ENCODE measurements at places on chromosomes 7 and 10.

DNA sequence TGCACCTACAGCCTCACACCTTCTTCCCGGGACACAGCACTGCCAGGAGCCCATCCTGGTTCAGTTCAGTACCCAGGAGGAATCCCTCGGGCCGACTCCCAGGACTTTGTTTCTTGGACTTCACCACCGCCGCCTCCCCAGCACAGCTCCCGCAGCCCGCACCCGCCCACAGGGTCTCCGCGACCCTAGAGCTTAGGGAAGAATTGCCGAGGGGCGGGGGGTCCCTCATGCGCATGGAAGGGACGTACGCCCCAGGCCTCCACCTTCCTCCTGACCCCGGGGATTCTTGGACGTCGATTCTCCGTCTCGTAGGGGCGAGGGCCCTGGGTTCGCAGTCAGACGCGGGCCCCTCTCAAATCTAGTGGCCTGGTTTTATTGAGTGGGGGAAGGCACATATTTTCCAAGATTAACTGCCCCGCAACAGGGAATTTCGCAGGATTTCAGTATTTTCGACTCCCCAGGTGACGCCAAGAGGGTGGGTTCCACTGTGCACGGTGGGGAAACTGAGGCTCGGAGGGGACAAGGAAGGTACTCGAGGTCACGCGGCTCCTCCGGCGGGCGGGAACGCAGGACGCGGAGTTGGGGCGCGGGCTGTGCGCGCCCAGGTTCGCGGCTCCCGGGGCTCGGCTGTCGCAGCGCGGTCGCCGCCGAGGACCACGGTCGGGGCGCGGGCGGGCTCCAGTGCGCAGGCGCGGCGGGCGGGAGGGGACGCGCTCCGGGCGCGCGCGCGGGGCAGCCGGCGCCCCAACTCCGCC lies at the start of gene ADCY1:
TSS of gene ADCY1 (plus strand) at position 708 of the 755 bp plus-strand sequence. CDS start 176 bp downstream, outside the sequence.
- DNase-seq: peak; percentile 97

DNA sequence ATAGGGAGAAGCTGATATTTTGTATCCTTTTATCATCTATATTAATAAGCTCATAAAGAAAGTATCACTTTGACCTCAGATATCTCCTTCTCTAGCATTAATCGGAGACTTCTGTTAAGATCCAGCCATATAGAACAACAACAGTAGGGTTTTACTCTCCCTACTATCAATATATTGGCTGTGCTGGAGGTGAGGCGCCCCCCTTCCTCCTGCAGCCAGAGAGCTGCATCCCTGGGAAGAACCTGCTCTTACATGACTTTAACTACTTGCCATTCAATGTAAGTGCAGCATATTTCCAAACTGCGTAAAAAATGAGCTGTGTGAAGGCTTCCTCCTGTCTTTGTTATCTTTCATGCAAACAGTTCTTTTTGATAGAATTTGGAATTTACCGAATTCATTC lies 247.8 kb downstream of the SDK1 start:
- DNase-seq: peak; percentile 49

GRCh38 chr10:109202111-109202510 lies 721.2 kb downstream of the XPNPEP1 start:
- no peak for DNase-seq

DNA sequence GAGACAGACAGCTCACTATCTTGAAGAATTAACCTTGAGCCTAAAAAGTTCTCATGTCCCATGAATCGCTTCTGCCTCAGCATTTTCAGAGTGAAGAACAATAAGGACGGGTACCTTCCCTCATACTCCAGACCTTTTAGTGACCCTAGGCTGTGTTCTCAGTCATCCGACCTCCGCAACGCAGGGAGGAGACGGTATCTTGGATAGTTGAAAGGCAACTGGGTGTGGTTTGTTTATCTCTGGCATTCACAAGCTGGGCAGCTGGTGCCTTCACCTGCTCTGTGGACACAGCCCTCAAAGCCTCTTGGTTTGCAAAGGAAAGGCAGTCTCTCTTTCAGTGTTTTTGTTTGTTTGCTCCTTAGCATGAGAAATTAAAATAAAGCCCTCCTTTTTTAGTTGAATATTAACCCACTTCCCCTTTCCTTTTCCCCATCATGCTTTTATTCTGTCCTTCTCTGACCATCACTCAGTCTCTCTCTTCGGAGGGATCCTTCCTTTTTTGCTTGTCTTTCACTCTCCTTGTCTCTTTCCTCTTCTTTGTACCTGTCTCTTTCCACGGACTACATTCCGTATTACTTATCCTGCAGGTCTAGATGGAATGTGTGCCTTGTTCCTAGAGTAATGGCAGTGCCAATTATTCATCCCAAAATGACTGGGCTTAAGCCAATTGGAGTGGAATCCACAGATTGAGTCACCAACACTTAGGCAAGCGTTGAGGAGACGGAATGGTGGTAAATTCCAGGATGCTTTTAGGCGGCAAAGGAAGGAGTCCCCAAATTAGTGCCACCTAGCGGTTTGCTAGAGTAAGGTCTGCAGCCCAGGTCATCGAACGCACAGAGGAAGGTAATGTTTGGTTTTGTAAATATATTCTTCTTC lies 45.8 kb downstream of the PRR15 start:
- peak; percentile 40 for DNase-seq

DNA sequence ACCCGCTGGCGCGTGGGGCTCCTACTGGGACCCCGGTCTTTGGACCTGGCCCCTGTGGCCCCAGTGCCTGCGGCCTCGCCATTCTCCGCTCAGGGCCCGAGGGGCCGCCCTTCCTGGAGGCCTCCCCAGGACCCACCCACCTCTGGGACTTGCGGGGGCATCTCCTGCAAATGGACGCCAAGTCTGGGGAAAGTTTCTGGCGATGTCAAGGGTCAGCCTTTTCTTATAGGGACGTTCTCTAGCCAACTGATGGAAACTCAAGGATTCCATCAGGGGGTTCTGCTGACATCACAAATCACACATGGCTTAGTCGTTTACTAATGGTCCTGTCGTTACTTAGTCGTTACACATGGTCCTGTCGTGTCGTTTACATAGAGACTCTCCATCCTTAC lies 57.7 kb upstream of the RHOBTB1 start:
- DNase-seq: no peak

- DNase-seq: no peak
Measured at GRCh38 chr7:139702811-139703486, 74.8 kb downstream of the HIPK2 start.

GRCh38 chr10:97278491-97278989 lies 13.9 kb downstream of the ARHGAP19 start:
- DNase-seq: peak; percentile 48

DNA sequence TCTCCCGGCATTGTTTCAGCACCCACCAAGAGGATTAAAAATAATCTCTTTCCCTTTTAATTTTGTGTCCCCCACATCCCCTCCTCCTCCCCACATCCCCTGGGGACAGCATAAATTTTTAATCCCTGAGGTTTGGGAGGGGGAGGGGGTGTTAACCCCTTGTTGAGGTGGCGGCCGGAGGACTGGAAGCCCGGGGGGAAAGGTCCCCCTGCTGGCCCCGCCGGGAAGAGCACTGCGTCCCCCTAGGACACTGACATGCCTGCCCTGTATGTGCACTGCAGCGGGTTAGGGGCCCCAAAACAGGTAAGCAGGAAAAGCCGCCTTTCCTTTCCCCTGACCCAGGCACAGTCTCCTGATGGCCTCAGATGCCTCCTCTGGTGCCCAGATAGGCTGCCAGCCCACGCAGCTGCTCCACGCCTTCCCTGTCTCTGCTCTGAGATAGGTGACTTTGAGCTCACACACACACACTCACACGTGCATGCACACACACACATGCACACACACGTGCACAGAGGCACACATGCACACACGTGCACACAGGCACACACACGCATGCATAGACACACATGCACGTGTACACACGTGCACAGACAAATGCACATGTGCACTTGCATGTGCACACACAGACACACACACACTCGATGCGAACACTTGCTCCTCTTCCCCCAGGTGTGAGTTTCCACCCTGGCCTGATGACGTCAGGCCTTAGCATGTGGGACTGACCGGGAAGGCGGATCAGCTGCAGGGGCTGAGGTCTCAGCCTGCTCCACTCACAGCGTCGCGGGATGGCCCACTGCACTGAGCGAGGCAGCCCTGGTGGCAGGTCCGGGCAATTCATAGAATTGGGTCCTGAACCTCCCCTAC lies 12.3 kb downstream of the CNPY1 start:
- peak; percentile 98 for DNase-seq

DNA sequence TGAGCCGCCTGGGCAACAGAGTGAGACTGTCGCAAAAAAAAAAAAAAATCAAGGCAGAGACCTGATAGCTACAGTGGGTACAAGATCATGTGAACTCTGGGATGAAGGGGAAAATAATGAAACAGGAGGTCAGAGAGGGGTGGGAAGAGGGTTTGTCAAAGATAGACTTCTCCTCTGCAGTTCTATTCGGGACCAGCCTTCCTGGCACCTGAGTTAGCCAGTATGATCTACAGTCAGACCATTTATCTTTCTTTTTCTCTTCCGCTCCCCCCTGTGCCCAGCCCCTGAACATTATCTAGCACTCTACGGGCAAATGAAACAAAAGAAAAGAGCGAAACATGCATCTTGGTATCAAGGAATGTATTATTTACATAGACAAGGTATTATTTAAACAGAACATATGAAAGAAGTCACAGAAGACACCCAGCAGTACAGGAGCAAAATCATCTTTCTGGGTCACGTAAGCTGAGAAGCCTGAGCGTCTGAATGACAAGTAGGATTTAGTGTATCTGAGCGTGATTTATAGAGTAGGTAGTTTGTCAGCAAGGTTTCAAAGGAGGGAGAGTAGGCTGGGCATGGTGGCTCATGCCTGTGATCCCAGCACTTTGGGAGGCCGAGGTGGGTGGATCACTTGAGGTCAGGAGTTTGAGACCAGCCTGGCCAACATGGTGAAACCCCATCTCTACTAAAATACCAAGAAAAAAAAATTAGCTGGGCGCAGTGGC lies 109.0 kb downstream of the PRKCQ start:
- no peak for DNase-seq

- no peak for DNase-seq
Measured at GRCh38 chr10:70866424-70866823, 21.9 kb downstream of the PCBD1 start.

- DNase-seq: peak; percentile 94
Measured at GRCh38 chr10:119817991-119818888, 54.4 kb downstream of the MCMBP start.

- no peak for DNase-seq
Measured at GRCh38 chr7:130118801-130119200, 48.5 kb downstream of the KLHDC10 start.

GRCh38 chr10:47415520-47416304 lies 31.6 kb upstream of the ZNF488 start:
- DNase-seq: no peak

DNA sequence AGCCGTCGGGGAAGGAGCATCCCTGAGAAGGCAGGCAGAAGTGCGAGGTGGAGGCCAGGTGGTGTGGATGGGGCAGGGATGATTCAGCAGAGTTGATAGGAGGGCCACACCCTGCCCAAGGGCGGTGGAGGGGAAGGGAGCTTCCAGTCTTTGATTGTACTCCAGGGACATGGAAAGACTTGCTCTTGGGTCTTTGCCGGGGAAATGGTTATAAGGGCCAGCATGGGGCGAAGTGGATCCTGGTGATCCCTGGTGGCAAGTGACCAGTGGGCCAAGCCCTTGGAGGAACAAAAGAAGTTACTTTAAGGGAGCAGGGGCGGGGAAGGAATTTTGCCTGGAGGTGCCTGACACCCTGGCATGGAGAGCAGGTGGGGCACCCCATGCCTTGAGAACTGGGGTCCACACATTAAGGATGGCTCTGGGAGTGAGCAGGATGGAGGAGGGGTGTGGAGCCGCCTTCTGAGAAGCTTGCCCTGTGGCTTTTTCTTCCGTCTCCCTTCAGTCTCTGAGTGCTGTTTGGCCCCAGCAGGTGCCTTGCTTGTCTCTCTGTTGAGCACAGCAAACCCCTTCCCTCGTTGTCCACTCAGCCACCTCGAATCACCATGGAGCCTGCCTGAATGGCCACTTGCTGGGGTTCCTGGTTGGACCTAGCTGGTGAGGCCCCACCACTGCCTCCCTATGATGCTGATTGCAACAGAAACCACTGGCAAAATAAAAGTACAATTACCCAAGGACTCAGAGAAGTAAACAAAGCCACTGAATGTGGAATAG lies 83.9 kb downstream of the RAMP3 start:
- no peak for DNase-seq

GRCh38 chr7:34298492-34299013 lies 359.5 kb upstream of the NPSR1 start:
- no peak for DNase-seq

DNA sequence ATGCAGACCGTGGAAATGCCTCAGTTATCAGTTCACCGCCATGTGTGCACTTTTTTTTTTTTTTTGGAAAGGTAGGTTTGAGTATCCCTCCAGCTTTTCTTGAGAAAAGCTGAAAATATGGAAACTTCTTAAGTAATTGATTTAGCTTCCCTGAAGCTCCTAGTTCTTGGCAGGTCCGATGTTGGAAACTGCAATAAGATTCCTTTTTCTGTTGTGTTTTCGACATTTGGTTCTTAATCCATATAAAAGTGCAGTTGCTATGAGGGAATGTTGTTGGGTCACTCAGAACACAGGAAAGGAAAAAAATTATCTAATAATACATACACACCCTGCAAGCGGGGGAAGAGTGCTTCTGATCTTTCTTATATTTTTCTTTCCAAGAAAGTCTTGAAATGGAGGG lies 665.2 kb downstream of the INHBA start:
- DNase-seq: no peak

- no peak for DNase-seq
Measured at GRCh38 chr7:102471791-102472125, 7.0 kb downstream of the POLR2J start.

DNA sequence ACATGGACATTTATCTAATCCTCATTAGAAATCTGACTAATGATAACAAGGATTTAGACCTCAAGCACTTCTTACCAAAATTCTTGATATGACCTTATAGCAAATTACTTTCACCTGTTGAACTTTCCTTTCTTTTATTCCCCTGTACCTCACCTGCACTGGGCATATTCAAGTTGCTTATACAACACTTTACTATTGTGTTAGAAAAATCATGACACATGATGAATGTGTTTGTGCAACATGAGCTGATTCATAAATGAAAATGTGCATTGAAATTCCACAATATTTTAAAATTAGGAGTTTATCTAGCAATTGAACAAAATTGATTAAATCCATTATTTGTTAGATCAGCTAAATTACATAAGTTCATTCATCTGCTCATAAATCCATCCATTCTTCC lies 160.6 kb downstream of the CFTR start:
- no peak for DNase-seq

- DNase-seq: no peak
Measured at GRCh38 chr10:110158051-110159005, 49.1 kb upstream of the MXI1 start.

- no peak for DNase-seq
Measured at GRCh38 chr7:82362129-82362706, 81.4 kb downstream of the CACNA2D1 start.

Data from H7 (cell line).